Activated CD4-positive, alpha-beta T cell treated with anti-CD3 and anti-CD28 coated beads, Interleukin-2, amount 50 U/mL, for 1 hour (primary cell): ENCODE measurements at places on chromosomes 3 and 15.

DNA sequence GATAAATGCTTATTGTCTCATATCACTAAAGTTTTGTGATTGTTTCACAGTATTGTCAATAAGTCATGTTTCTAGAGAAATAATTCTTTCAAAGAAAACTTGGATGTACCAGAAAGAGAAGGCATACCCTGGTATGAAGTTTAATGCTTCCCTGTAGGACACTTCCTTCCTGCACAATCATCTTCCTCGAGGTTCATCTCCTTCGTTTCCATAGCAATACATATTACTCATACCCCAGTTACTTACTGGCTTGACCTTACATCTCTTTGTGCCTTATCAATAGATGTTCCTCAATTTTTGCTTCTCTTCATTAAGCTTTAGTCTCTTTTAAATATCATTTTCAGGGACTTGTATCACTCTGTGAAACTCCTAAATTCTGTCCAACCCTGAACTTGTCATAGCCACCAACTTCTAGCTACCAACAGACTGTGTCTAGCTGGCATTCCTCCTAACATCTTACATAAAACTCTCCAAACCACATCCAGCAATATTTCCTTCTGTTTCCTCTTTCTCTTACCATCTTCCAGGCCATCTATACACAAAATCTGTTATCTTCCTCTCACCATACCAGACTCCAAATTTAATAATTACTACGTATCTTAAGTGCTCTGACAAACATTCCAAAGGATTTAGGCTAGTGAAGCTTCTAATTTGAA, 134.3 kb downstream of the GADL1 start:
- no peak for DNase-seq

DNA sequence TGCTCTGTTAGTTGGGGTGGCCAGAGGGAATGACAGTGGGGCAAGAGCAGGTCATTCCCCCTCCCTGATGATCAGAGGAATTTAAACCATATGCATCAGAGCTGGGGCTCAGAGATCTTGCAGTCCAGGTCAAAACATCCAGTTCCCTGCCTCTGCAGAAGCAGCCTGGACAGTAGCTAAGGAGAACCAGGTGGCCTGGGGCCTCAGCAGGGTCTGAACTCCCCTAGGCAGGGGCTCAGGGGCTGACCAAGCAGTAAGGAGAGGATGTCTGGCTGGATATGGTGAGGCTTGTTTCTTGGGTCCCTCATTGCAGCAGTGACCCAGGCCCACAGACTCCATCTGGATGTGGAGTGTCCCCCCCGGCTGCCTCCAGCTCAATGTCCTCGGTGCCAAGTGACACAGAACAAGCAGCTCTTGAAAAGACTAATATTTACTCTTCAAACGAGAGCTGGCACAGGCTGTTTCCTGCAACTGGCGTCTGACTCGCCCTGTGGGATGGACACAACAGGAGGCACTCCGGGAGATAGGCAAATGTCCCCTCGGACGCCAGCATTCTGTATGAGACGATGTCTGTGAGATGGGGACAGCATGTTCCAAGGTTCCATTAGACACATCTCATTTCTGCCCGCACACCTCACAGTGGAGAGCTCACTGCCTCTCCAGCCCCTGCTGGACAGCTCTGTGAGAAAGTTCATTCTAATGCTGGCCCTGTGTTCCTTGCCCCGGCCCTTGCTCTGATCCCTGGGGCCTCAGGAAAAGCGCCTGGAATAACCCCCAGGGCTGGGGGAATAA, 37.1 kb downstream of the SEC22C start:
- no peak for DNase-seq

DNA sequence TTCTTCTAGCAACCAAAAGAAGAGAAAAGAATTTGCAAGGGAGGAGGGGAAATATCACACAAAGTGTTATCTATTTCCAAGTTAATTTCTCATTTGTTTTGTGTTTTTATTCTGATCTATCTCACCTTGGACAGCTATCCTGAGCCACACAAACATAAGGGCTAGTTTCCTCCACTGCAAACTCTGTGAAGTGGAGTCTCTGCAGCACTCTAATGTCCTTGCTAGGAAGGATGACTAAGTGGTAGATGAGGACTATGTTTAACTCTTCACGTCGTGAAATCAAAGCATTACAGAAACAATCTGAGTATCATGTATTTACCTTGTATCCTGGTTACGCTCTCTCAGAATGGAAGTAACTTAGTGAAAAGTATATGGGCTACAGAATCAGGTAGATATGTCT, 33.9 kb upstream of the CHRM5 start:
- DNase-seq = no peak

DNA sequence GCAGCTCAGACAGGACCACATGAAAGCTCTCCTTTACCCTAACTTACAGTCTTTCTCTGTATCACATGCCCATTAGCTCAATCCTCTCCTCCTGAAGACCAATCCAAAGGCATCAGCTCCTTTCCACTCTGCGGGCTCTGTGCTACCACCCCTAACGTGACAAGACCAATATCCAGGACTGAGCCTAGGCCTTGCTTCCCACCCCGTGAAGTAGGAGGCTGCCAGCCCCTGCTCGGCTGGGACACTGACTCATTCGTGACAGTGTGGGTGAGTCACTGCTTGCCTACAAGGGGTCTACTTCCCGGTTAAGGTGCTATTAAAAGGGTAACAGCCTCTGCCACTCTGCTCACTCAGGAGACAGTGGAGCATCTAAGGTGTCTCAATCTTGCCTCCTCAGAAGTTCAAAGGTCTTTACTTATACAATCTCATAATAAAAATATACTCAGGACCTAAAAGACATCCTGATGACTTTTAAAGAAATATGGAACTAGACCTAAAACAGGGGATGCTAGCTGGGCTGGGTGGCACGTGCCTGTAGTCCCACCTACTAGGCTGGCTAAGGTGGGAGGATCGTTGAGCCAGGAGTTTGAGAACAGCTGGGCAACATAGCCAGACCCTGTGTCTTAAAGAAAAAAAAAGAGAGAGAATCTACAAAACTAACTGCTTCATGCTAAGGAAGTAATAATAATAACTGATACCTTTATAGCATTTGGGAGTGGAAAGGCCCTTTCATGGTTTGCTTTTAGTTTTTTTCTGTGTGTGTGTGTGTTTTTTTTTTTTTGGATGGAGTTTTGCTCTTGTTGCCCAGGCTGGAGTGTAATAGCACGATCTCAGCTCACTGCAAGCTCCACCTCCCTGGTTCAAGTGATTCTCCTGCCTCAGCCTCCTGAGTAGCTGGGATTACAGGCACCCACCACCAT, 55.0 kb downstream of the TMEM44 start:
- DNase-seq = no peak

DNA sequence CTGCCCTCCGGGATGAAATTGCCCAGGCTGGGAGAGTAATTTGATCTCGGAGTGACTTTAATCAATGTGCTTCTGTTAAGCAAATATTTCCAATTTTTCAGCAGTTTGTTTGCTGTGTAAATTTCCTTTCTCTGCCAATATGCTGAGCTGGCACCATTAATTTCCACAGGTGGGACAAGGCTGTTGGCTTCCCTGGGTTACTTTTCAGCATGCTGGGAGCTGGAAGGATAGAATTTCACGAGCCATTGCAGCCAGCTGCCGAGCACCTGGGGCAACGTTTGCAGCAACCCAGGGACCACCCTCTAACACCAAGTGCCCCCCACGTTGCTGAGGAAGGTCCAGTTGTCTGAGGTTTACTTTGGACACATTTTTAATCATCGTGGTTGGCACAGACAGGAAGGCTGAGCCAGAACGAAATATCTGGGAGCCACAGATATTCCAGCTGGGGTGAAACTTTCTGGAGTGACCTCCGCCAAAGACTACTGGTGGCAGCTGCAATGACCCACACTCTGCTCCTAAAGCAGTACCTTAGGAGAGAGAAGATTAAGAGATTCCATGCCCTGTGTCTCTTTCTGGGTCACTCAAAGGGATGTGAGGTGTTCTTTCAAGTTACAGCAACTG, 293.3 kb upstream of the RGMA start:
- DNase-seq = no peak
